ENCODE measurements at places on chromosomes 3 and 15. TPM values are rescaled to one million over a fixed set of nuclear protein-coding genes. Genes with fewer than 3 reads are reported as not detected.

GRCh38 chr3:186802701-186803100, 3.6 kb downstream of the RFC4 start:
- DNase-seq = no peak
- peaks cover 34% of the 10 kb centered on the region for H3K36me3 ChIP-seq
- no peak overlapping the region for H3K27ac ChIP-seq
- H3K4me1 ChIP-seq = peaks cover 9% of the 10 kb centered on the region
- H3K4me3 ChIP-seq = no peak overlapping the region

DNA sequence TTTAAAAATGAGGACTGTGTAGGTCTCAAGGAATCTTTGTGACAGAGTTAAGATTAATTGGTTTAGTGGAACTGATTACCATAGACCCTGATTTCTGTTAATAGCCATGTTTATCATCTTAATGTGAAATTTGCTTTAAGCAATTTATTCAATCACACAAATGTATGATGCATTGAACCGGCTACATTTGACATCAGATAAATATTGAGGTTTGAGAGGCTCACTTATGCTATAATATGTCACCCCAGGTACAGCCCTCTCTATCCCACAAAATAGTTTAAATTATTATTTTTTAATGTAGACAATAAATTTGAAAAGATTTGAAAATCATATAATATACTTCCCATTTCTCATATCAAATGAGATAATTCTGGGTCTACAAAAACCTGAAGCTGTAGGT, 413.3 kb downstream of the NAALADL2 start:
- H3K27ac ChIP-seq = no peak overlapping the region
- no peak for DNase-seq

DNA sequence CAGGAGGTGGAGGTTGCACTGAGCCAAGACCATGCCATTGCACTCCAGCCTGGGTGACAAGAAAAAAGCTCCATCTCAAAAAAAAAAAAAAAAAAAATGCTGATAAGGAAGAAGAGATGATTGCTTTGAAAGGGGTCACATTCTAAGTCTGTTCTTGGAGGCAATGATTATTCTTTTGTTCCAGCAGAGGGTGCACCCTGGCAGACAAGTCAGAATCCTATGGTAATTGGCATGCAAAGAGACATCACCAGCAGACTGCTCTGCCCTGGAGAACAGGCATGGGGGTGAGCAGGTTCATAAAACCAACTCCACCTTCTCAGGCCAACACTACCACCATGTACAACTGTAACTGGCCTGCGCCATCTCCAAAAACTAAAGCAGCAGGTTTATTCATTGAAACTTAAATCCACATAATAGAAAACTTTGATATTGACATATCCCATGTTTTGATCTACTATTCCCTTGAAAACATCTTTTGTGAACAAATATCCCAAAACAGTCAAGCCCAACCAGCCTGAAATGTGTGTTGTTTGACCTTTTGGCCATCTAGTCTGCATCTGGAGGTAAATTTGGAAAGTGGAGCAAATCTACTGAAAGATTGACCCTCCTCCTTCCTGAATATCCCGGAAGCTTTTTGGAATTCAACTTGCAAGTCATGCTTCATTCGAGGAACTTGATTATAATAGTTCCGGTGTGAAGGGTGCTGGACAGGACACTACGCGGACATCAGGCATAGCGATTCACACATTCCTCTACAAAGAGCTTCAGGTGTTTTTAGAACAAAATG, 100.3 kb downstream of the MECOM start:
- H3K4me1 ChIP-seq = peaks cover 5% of the 10 kb centered on the region
- H3K27ac ChIP-seq = no peak overlapping the region
- H3K4me3 ChIP-seq = no peak overlapping the region
- H3K27me3 ChIP-seq = no peaks in the 10 kb centered on the region
- DNase-seq = no peak
- no peaks in the 10 kb centered on the region for H3K36me3 ChIP-seq

DNA sequence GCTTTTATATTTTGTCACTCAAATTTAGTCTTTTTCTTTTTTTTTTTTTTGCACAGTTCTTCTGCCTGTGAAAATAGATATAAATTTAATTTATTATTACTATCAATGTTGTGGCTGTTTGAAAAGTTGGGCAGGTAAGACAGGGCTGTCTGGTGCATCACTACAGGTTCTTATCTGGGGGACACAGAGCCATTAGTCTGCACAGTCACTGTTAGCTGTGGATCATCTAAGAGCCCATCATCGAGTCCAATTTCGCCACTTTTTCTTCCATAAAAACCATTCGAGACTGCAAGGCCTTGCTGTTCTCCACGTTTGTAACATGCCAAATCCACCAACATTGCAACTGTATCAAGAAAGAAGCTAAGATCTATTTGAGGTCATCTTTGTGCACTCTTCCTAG, 325.6 kb upstream of the UMPS start:
- H3K4me3 ChIP-seq = no peak overlapping the region
- no peaks in the 10 kb centered on the region for H3K27me3 ChIP-seq
- no peaks in the 10 kb centered on the region for H3K36me3 ChIP-seq
- no peak for DNase-seq
- peaks cover 11% of the 10 kb centered on the region for H3K4me1 ChIP-seq

DNA sequence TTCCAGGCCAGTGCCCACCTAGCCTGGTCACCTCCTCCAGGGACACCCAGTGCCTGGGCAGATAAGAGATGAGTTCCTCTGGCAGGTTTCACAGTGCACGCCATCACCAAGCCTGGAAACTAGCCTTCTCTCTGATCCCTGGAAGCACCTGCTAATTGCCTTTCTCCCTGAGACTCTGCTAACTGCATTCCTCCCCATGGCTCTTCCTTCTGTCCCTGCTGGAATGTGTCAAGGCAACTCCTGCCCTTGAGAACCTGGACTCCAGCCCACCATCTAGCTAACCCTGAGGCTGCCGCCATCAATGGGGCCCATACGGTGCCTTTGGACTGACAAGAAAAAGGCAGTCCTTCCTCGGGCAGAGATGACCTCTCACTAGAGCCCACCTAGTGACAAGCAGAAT, 18.5 kb downstream of the VIPR1 start:
- DNase-seq = no peak
- H3K4me1 ChIP-seq = no peaks in the 10 kb centered on the region

DNA sequence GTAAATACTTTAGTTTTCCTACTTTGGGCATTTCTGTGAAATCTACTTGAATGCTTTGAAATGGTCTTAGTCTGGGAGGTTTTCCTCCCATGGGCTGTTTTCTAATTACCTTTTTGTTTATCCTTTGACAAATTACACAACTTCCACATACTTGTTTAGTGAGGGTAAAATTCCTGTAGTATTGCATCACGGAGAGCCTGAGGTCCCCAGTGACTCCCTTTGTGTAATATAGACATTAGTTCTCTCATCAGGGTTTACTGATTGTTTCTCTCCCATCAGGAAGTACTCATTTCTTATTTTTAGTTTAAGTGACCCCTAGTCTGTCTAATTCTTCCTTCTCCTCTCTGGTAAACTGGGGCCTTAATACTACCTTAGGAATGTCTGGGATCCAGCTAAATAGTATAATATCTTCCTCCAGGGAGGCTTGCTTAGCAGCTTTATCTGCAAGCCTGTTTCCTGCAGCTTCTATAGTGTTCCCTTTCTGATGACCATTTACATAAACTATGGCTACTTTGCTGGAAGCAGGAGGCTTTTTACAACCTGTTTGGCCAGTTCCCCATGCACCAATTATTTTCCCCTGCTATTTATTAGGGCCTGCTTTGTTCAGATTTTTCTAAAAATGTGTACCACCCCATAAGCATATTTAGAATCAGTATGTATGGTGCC, 87.2 kb upstream of the XCR1 start:
- H3K4me1 ChIP-seq = peaks cover 7% of the 10 kb centered on the region
- H3K4me3 ChIP-seq = no peak overlapping the region
- H3K27me3 ChIP-seq = no peaks in the 10 kb centered on the region
- no peak for DNase-seq

DNA sequence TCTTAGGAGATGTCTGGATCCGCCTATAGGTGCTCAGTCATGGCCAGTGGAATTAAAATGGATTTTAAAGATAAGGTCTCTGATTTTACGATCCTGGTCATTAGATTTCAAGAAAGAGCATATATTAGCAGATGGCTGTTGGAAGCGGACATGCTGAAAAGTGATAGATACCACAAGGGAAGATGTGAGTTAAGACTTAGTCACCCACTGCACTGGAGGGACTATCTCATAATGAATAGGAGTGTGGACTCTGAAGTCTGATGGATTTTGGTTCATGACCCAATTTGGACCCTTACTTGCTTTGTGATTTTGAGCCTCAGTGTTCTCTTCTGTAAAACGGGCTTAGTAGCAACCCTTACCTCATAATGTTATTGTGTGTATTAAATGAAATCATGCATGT, 214.7 kb downstream of the CHST2 start:
- H3K4me3 ChIP-seq = no peak overlapping the region
- H3K4me1 ChIP-seq = peaks cover 30% of the 10 kb centered on the region
- no peaks in the 10 kb centered on the region for H3K36me3 ChIP-seq
- no peak overlapping the region for H3K27ac ChIP-seq
- H3K27me3 ChIP-seq = no peaks in the 10 kb centered on the region

DNA sequence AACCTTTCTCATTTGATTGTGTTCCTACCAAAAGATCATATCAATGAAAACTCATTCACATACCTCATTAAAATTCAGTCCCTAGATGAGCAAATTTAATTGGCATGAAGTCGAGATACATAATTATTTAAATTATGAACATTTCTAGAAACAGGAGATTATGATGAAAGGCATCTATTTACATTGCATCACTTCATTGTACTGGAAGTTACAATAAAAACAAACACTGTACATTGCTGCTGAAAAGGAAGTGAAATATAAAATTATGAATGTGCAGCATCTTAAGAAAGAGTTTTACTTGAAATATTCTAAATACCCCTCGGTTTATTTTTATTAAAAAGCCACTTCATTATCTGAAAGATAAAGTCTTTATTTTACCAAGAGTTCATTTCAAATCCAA, 163.4 kb upstream of the ZNF385D start:
- no peaks in the 10 kb centered on the region for H3K36me3 ChIP-seq
- DNase-seq = no peak
- no peaks in the 10 kb centered on the region for H3K27me3 ChIP-seq
- no peak overlapping the region for H3K4me3 ChIP-seq
- peaks cover 21% of the 10 kb centered on the region for H3K4me1 ChIP-seq
- H3K27ac ChIP-seq = no peak overlapping the region

DNA sequence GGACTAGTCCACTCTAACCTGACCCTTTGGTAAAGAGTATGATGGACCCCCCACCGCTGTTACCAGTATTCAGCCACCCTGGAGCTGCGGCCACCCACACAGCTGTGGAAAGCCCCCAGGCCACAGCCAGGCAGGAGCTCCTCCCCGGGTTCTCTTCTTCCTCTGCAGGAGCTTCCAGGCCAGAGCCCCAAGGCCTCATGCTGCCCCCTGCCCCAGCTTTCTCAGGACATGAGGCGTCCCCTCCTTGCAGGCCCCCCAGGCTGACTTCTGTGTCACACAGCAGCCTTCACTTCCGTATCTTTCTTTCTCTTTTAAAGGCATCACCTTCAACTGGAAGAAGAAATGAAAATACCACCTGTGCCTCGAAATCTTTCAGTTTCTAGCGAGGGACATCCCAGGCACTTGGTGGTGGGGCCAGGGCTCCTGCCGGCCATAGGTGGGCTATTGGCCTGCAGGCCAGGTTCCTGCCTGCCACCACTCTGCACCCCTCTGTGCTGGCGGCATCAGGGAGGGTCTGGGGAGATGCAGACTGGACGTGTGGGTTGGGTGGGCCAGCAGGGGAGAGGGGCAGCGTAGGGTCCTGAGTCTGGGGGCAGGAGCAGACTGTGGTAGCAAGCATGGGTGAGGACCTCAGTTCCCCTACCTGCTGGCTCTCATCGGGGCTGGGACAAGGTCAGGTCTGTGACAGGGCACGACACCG, 19.9 kb downstream of the KLF13 start:
- no peaks in the 10 kb centered on the region for H3K27me3 ChIP-seq
- H3K4me1 ChIP-seq = peaks cover 100% of the 10 kb centered on the region

GRCh38 chr3:139655909-139656595, 21.7 kb downstream of the NMNAT3 start:
- H3K27ac ChIP-seq = no peak overlapping the region
- DNase-seq = no peak
- H3K4me1 ChIP-seq = peaks cover 30% of the 10 kb centered on the region

DNA sequence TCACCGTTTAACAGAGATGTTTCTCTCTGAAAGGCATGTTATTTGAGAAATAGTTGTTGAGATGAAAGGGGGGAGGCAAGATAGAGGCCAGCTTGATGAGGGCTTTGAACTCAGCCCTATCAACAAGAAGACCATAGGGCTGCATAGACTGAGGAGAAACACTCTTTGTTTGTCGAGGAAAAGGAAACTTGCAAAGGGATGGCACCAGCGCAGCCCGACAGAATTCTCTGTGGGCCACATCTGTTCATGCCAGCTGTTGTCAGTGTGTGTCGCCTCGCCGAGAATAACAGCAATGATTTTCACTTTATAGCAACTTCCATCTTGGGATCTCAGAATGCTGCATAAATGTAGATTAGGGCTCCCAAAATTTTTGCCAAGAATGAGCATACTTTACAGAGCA, 478.3 kb upstream of the TPRG1 start:
- H3K27ac ChIP-seq = peak overlapping the region; percentile 28
- H3K27me3 ChIP-seq = no peaks in the 10 kb centered on the region
- no peaks in the 10 kb centered on the region for H3K36me3 ChIP-seq
- no peak for DNase-seq
- H3K4me1 ChIP-seq = peaks cover 57% of the 10 kb centered on the region

DNA sequence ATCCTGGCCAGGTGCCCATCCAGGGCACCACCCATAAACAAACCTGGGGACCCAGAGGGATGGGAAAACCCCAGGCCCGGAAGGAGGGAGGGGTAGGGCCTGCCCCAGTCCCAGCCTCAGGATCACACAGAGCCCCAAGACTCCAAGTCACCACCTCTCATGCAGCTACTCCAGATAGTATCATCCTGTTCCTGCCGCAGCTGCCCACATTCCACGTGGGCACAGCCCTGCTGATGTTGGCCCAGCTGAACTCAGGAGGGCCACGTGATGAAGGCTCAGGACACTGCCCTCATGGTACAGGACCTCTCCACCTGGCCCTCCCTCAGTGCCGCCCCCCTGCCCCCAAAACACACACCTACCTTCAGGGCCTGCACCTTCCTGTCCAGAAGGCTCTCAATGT, 69.5 kb downstream of the CACNA2D2 start:
- no peak for DNase-seq
- H3K4me1 ChIP-seq = no peaks in the 10 kb centered on the region
- no peak overlapping the region for H3K27ac ChIP-seq
- H3K36me3 ChIP-seq = no peaks in the 10 kb centered on the region
- no peak overlapping the region for H3K4me3 ChIP-seq
- no peaks in the 10 kb centered on the region for H3K27me3 ChIP-seq

NGLY1 gene
- 24.1 TPM for total RNA-seq

TERB2 gene
- not detected for total RNA-seq

ZNF621 gene
- 15.1 TPM for total RNA-seq

ATP13A4 gene
- 0.63 TPM for total RNA-seq

ONECUT1 gene
- total RNA-seq = not detected

FGF12 gene
- 19.5 TPM for total RNA-seq

GPR27 gene
- 2.5 TPM for total RNA-seq

MUSTN1 gene
- 6.6 TPM for total RNA-seq

SCN5A gene
- 1.3 TPM for total RNA-seq

All from esophagus muscularis mucosa (tissue), 4 donors.